ENCODE measurements at places on chromosomes 6 and 20.
A peak's percentile ranks its signal among the peaks of the same experiment; 100 is the strongest.

DNA sequence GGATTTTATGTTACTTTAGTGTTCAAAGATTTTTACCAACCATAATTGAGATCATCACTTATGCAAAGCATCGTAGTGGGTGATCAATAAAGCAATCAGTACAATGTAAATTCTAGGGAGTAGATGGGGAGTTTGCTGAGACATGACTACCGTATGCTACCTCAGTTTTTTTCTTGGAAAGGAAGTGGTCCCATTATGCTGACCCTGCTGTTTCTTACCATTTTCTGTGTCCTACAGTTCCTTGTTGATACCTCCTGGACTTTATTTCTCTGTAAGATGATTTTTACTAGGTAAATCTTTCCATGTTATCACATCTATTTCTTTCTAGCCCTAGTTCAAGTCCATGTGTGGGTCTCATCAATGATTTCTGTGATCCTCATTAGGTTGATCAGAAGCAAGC is 19.3 kb upstream of the NKAIN2 start:
- DNase-seq = no peak

DNA sequence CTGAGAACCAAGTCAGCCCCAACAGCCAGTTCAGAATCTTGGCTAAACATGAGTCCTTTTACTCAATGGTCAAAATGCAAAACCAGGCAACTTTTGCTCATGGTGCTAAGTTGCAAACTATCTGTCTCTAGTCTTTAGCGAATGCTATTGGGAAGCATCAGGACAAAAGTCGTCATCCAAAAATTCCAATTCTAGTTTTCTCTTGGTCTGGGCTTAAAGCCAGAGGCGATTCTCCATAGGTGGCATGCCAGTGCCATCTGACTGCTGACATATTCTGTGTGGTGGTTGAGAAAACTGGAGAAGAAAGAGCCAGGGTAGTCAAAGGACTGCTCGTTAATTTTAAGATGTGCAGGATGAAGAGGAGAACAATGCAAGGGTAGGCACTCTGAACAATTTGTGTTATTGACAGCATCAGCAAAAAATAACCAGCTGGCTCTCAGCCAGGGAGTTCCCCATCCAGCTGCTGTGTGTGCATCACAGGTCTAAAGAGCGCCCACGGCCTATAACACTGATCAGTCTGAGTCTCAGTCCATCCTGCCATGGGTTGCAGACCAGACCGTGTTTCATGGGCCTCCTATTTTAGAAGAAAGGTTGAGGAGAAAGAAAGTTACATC is 313.6 kb downstream of the ALDH8A1 start:
- DNase-seq = no peak

- DNase-seq = no peak
Measured at GRCh38 chr6:36160147-36160760, 29.9 kb downstream of the MAPK13 start.

DNA sequence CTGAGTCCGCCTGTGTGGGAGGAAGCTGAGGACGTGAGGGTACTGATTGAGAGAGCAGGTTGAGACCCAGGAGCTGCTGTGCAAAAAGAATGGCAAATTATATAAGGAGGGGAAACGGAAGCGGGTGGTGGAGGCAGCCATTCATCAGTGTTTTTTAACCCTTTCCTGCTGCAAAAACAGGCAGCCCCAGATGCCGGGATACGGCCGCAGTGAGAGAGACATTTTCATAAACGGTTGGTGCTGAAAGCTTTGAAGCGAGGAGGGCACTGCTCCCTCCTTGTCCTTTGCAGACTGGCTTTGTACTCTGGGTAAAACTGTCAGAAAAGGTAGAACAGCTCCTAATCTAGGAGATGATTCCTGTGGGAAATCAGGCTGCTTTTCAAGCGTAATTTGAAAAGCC is 56.4 kb downstream of the TTI1 start:
- DNase-seq = no peak

- DNase-seq = no peak
Measured at GRCh38 chr20:1526896-1527295, 30.6 kb downstream of the SIRPD start.

GRCh38 chr6:30779850-30780641 is 35.7 kb upstream of the IER3 start:
- DNase-seq = no peak

DNA sequence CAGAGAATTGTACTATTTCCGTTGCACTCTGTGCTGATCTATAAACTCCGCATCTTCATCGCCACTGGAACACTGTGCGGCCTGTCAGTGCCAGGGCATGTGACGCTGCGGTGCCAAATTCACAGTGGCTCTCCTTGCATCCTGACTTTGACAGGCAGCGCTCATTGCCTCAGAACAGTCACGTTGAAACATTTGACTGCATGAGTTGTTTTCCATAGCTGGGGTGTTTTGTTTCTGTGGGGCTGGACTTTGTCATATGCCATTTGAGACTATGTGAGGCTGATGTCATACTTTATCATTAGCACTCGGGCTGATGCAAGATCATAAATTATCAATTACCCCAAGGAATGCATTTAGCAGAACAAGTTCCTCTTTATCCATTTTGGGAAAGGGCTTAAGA is 32.7 kb downstream of the CFAP61 start:
- DNase-seq = no peak

DNA sequence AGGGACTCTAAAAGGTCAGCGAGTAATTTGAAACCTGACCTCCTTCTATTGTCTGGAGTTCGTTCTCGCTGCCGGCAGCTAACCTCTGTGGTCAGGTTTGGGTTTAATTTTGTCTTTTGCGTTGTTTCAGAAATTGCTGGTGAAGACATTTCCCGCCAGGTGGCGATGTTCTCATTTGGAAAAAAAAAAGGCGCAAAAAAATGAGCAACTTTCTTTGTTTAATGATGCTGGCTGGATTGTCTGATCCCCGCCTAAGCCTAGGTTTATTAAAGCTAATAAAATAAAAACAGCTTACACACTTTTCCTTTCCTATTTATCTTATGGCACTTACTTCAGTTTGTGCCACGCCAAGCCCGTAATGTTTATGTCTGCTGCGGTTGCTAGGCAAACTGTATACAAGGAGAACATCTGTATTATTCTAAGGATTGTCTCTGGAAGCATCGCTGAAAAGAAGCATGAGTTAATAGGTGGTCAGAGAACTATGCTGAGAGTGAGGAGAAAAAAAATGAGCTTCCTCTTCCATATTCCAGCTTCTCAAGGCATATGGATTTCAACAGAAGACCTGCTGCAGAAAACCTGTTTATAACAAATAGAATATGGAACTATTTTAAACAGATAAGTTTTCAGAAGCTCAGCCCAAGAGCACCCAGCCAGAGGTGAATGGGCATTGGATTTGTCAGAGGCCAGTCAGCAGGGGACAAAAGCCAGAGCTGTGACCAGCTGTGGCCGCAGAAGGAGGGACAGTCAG is 205.7 kb downstream of the DOK5 start:
- DNase-seq = no peak

DNA sequence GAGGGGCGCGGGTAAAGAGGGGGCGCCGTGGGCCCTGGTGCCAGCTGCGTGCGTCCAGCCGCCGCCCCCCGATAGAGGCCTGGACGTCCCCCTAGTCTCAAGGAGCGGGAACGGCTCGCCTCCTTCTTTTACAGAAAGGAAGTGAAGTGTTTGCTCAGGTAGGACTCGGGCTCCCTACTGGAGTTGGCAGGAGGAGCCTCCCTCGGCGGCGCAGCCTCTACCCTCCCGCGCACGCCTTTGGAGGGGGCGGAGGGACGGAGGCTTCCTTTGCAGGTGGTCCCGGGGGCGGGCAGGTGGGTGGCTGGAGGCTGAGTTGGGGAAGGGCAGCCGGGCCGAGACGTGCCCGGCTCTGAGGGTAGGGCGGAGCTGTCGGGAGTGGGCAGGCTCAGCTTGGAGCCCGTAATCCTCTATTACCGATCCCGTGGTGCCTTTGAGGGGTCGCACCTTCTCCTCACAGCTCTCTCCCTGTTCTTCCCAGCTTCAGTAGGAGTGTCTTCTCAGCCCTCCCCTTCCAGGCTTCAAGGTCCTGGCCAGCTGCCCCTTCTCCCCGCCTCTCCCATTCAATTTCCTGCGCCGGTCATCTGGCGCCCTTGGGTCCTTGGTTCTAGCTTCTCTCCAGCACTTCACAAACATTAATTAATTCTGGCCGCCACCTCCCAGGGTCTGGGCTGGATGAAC is 728 bp downstream of the ITPR3 start:
- no peak for DNase-seq

DNA sequence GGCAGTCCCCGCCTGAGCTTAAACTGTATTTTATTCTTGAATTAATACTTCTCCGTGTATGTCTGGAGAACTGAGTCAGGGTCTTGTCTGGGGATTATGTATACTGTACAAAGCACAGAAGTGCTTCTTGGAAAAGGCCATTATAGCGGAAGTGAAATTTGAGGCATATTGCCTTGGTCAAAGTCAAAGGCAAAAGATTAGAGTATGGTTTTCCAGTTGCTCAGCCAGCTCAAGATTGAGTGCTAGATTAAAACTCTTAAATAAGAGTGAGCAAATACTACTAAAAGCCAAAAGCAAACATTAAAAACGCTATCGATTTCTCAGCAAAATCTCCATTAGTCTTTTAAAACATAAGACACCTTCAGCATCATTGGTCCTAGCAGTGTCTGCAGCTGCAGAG is 207.7 kb upstream of the MAN1A1 start:
- no peak for DNase-seq

- DNase-seq = no peak
Measured at GRCh38 chr20:44436393-44436792, 39.3 kb upstream of the TTPAL start.

DNA sequence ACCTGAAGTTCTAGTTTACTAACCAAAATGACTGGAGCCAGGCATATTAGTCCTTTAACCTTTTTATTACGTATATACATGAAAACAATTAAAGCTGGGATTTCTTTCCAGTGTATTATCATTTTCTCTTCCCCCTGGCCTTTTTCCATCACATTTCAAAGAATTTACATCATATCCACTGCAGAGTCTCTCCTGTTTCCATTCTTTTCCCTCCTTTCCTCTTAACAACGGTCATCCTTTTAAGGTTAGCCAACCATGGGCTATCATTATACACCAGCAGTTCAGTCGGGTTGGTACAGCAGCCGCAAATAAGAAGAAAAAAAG is 104.6 kb downstream of the TFAP2A start:
- DNase-seq = no peak

DNA sequence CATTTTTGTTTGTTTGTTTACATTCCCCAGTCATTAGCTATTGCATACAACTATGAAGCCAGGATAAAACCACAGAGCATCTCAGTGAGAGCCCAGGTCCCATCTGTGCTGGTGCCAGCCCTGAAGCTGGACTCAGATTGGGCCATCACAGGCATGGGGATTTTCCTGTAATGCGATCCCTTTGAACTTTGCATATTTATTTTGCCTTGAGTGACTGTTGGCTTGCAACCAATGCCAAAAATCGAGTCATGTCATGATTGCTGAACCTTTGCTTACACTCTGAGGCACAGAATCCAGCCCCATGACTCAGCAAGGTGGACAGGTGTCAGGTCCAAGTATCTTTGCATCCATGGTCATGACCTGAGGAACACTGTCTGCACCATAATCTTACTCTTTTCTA is 46.2 kb upstream of the GGTLC1 start:
- no peak for DNase-seq

- DNase-seq = peak; percentile 91
Measured at GRCh38 chr6:170291271-170292110, 613 bp upstream of the DLL1 start.

DNA sequence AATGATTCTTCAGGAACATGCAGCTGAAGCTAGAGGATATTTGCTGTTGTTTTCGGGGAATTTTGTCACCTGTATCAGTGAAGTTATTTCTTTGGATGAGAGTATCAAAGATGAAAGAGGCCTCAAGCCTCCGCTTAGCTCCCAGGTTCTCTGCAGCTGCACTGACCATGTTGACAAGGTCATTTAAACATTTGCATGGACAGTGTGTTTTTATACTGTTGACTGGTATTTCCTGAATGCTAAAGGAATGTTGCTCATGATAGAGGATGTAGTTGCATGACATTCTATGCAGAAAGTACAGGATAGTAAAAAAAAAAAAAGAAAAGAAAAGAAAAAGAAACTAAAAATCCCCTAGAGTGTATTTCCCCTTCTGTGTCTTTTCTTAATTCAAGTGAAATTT is 165.6 kb upstream of the LAMP5 start:
- no peak for DNase-seq

DNA sequence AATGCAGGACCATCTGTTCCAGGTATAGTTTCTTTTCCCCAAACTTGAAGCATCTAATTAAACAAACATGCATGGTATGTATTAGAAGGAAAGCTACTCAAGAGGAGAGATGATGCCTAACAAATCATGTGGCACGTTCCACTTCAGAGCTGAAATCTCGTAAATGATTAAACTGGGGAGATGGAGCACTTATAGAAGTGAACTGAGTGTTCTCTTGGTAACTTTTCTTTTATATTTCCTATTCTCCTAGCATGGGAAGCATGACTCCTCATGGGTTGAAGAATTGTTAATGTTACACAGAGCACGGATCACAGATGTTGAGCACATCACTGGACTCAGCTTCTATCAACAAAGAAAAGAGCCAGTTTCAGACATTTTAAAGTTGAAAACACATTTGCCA is 61.1 kb downstream of the CCN2 start:
- no peak for DNase-seq

DNA sequence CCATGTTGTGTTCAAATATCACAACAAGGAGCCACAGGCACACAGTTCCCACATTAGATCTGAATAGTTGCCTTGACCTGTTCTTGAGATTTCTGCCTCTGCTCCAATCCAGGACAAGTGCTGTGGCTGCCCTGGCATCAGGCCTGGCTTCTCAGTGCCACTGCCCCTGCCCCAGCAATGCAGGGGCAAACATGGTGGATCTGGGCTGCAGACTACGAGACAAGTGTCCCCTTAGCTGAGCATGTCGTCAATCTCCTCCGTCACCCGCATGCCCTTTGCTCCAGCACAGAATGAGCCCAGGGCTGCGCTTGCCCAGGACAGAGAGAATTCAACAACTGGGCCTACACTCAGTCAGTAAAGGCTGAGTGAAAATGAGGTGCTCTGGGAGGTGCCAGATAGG is 201.6 kb downstream of the SYNDIG1 start:
- DNase-seq = no peak

- DNase-seq = no peak
Measured at GRCh38 chr6:168387911-168388310, 53.1 kb upstream of the SMOC2 start.

- no peak for DNase-seq
Measured at GRCh38 chr6:97626671-97627441, 343.8 kb upstream of the MMS22L start.

DNA sequence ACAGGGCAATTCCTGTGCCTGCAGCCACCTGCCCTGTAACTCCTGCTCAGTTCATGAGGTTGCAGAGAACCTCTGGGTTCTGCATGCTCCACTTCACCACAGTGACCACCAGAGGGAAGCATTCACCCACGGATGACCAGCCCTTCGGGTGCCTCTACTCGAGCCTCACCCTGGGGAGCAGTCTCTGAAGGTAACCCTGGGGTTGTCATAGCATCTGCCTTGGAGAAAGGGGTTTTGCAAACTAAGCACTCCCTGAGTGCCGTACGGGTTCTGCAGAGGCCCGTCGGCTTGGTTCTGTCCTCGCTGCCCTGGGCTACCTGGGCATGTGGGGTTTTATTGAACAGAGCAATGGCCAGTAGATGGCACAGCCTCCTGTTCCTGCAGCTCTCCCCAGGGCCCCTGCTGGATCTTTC is 10.2 kb upstream of the CST5 start:
- DNase-seq = no peak
